ENCODE measurements at places on chromosomes 5 and 9.

GRCh38 chr9:98135558-98135934 is 16.5 kb upstream of the TRIM14 start:
- DNase-seq = no peak

- DNase-seq = no peak
Observed at GRCh38 chr5:100004969-100005368, 530.2 kb upstream of the FAM174A start.

DNA sequence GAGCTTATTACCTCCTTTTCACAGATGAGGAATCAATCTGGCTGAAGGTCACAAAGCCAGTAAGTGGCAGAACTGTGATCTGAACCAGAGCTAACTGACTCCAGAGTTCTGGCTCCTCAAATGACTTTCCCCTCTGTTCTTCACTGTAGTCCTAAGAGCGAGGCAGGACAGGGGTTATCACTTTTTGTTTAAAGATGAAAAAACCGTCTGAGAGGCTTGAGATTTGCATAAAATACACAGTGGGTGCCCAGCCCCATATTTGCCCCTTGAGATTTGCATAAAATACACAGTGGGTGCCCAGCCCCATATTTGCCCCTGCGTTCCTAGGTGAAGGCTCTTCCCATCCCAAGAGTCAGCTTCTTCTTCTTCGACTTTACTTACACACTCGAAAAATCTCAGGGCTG is 667 bp downstream of the FBXO10 start:
- DNase-seq = peak; percentile 73

- DNase-seq = no peak
Observed at GRCh38 chr9:89471390-89471789, 26.5 kb downstream of the SEMA4D start.

GRCh38 chr9:9389904-9390303 is 1222.9 kb downstream of the PTPRD start:
- no peak for DNase-seq

- DNase-seq = no peak
Observed at GRCh38 chr5:6840136-6840793, 127.0 kb downstream of the TENT4A start.

- DNase-seq = no peak
Observed at GRCh38 chr5:160105686-160106360, 13.4 kb downstream of the PWWP2A start.

- DNase-seq = no peak
Observed at GRCh38 chr5:36162810-36163486, 11.0 kb downstream of the SKP2 start.

DNA sequence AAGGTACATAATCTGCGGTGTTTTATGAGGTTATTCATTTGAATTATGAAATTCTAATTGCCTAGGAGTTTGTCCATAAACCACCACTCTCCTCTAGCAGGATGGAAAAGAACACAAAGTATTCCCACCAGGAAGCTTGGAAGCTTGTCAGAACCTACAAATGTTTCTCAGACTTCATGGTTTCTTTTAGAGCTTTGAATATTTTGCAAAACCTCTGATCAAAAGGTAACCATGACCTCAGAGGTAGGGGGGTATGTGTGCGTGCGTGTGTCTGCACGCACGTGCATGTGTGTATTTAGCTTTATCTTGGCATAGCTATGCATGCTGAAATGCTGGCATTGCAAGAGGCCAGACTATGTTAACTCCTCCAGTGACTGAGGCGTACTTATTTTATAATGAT is 847.0 kb downstream of the TLE1 start:
- peak; percentile 28 for DNase-seq

DNA sequence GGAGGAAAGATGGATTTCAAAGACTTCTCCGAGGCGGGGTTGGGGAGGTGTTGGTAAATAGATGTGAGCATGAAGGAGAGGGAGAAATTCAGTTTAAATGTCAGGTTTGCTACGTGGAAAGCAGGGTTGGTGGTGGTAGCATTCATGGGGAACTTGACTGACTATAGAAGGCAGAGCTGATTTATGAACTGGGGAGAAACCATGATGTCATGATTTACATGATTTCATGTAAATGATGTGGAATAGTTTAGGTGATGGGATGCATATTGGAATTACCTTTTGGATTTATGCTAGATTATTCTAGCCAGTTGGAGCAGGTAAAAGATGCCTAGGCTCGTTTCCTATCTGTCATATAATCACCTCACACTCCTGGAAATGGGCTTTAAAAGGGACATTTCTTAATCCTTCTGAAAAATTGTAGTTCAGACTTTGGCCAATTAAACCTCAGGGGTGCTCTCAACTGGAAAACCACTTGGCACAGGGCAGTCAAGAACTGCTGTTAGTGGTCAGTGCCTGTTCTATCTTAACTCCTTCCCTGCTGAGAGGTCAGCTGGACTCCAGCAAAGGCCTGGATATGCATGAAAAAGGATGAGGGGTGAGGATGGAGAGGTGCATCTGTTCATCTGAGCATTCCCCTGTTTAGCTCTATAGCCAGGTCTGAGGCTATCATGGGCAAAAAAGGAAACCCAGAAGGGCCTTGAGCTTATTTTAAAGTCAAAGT is 50.1 kb upstream of the BASP1 start:
- DNase-seq = no peak

DNA sequence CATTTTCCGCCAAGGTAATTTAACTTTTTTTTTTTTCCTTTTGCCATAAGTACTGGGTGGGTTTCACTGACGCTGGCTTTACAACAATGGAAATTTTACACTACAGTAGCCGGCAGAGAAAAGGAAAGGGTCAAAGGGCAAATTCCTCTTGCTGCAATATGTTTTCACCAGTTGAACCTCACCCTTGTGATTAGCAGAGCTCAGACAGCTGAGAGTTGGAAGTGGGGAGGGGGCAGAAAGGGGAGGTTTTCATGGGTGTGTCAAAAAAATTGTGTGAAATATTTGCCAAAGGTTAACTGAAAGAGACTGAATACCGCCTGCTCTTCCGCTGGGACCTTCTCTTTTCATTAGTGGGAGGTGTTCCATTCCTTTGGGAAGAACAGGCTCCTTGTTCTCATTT is 296.9 kb downstream of the ADAMTS6 start:
- peak; percentile 83 for DNase-seq

DNA sequence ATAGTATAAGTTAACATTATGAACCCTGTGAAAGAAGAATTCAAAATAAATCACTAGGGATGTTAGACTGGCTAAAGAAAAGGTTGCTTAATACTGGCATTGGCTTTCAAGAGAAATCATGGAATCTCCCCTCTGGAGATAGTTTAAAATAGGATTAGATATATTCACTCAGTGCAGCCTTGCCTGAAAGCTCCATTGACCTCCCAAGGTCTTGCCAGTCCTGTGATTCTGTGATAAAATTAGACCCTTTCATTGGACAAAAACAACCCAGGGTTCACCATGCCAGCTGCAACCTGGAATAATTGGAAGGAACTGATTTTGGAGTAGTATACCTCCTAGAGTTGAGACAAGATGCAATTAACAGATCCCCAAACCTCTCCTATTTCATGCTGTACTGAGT is 588.1 kb upstream of the MEF2C start:
- no peak for DNase-seq

- DNase-seq = peak; percentile 67
Observed at GRCh38 chr5:16842896-16843295, 93.2 kb downstream of the MYO10 start.

DNA sequence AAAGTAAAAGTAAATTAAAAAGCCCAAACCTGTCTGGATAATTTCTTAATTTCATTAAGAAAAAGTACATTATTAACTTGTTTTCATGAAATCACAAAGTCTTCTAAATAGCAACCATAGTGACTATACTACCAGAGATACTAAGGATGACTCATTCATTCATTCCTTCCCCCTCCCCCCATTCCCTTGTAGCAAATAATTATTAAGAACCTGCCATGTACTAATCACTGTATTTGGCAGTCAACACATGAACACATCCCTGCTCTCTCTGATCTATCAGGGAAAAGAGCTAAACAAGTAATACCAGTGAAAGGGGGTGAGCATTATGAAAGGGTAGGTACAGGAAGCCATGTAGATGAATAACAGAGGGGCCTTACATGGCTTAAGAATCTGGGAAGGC is 203.9 kb downstream of the CWC27 start:
- DNase-seq = no peak

Data from eye (tissue), 1 donor.